Activated CD4-positive, alpha-beta T cell treated with anti-CD3 and anti-CD28 coated beads for 1 hour (primary cell): ENCODE measurements at places on chromosomes 2 and 18.

GRCh38 chr2:218618102-218618860, 10.6 kb downstream of the PLCD4 start:
- no peak for DNase-seq

GRCh38 chr2:200450288-200450687, 59.6 kb downstream of the KCTD18 start:
- DNase-seq, result no peak

- no peak for DNase-seq
Observed at GRCh38 chr2:37262522-37262921, 31.1 kb downstream of the NDUFAF7 start.

DNA sequence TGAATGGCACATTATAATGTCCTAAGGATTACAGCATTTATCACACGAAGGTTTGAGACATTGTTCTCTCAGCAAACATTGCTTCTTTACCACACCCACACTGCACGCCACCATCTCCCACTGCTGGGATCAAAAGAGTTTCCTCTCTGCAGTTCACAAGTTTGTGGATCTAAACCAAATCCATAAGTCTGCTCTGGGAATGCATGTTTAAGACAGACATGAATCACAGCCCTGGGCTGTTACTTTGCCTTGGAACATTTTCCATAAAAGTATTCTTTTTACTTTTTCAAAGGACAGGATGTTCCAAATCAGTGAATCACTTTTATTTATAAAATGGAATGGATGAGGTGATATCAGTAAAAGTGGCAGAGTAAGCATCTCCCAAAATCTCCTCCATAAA, 36.1 kb downstream of the STPG4 start:
- no peak for DNase-seq

DNA sequence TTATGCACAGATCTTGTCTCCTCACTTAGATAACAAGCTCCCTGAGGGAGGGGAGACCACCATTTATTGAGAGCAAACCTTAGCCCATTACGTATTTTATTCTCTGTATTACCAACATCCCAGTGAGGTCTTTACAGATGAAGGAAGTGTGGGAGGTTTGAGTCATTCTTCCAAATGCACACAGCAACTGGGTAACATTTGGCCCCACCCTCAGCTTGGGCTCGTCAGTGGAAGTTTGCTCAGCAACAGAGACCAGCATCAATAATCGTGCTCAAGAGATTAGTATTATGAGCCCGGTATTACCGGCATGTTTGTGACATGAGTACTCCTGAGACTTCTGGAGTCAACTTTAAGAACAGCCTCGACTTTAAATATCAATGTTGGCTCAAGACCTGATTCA, 168.6 kb downstream of the ETAA1 start:
- DNase-seq, result no peak

- DNase-seq, result no peak
Observed at GRCh38 chr18:54521846-54522245, 69.2 kb upstream of the DYNAP start.

GRCh38 chr18:68608851-68609490, 105.9 kb downstream of the TMX3 start:
- no peak for DNase-seq

DNA sequence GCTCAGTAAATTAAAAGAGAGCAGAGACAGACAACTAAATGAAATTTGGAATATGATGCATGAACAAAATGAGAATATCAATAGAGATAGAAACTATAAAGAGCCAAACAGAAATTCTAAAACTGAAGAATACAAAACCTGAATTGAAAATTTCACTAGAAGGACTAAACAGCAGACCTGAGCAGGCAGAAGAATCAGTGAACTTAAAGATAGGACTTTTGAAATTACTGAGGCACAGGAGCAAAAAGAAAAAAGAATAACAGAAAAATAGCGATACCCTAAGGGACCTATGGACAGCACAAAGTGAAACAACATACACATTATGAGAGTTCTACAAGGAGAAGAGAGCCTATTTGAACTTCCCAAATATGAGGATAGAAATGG, 41.6 kb downstream of the UNC50 start:
- no peak for DNase-seq

- DNase-seq, result no peak
Observed at GRCh38 chr2:95297639-95298395, 670 bp downstream of the KCNIP3 start.

- DNase-seq, result no peak
Observed at GRCh38 chr2:85106489-85107180, 26.6 kb upstream of the TCF7L1 start.

DNA sequence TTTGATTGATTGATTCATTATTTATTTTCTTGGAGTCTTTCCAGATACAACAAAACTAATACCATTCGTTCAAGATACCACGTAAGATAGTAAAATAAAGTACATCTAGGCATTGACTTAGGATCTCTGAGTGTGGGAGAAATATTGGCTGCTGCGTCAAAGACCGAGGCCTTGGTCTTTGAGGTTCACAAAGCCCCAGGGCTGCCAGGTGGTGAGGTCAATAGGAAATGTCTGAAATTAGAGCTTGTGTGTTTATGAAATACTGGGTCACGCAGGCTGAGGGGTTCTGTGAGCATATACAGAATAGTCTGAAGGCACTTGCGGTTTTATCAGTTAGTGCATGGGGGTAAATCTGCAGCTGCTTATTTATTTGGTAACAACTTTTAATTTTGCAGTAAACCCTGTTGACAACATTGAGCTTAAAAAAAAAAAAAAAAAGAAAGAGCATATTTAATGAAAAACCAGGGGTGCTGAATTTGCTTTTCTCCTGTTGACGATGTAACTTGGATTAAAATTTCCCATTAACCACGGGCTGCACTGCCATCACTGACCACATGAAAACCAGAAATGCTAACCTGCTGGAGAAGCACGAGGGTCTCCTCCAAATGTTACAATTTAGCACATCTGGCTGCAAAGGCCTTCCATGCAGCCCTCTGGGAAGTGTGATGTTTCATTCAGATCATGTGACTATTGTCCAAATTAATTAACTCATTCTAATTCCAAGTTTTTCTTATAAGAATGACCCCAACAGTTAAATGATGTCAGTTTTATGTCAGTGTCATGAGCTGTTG, 27.1 kb upstream of the SERPINB12 start:
- DNase-seq, result no peak

DNA sequence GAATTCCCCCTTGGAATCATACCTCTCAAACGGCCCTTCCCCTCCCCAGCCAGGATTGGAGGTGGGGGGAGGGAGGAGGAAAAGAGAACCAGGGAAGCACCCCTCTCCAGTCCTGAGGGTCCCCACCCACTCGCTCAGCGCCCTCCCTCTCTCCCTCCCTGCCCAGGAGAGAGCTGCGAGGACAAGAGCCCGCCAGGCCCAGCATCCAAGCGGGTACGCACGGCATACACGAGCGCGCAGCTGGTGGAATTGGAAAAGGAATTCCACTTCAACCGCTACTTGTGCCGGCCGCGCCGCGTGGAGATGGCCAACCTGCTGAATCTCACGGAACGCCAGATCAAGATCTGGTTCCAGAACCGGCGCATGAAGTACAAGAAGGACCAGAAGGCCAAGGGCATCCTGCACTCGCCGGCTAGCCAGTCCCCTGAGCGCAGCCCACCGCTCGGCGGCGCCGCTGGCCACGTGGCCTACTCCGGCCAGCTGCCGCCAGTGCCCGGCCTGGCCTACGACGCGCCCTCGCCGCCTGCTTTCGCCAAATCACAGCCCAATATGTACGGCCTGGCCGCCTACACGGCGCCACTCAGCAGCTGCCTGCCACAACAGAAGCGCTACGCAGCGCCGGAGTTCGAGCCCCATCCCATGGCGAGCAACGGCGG, 14.4 kb downstream of the HOXD3 start:
- DNase-seq, result no peak

GRCh38 chr2:229193281-229193680, 77.8 kb downstream of the PID1 start:
- DNase-seq, result no peak

DNA sequence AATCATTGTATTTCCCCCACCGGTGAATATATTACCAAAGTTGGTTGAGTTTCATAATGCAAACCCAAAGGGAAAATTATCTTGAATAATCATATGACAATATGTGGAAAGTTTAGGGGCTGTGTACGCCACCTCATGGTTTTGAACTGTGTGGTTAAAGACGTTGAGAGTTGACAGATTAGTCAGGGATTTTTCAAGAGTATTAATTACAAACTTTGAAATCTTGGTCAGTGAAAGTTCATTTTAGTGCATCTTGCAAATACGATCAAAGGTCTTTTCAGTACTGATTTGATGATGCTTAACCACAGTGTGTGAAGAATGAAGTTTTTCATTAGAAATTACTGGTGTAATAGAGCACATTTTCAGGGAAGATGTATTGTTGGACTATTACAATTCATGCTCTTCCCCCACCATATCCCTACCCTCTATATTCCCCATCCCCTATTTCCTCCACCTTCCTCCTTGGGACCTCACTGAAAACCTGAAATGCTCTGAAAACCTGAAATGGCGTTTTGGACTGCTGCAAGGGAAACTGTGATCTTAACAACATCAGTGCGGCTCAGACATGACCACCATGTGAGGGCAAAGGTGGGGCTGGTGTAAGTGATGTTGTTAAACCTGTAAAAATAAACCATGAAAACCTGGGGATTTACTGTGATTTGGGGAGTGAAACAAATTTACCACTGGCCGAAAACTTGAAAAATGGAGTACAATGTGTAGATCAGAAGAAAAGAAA, 4.5 kb upstream of the BCL2L11 start:
- no peak for DNase-seq

- no peak for DNase-seq
Observed at GRCh38 chr2:186426153-186427016, 59.7 kb upstream of the ZC3H15 start.

DNA sequence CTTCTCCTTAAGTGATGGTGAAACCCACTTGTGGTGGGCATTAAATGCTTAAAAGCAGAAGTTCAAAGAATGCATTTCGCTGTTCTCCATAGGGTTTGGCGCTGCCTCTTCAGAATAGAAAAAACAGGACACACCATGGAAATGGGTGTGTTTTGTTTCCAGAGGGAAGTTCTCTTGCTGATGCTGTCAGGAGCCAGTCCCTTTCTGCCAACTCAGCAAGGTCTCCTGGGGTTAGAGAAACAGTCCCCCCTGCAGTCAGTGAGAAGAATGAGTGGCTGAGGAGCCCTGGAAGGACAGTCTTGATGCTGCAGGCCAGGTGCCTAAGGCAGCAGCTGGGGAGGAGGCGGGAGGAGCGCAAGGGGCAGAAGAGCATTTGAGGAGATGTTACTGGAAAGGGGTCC, 37.8 kb upstream of the ASAP2 start:
- DNase-seq, result no peak

- DNase-seq, result no peak
Observed at GRCh38 chr2:169714699-169715098, 18.9 kb upstream of the KLHL23 start.
